ENCODE measurements at places on chromosomes 6 and 20.

DNA sequence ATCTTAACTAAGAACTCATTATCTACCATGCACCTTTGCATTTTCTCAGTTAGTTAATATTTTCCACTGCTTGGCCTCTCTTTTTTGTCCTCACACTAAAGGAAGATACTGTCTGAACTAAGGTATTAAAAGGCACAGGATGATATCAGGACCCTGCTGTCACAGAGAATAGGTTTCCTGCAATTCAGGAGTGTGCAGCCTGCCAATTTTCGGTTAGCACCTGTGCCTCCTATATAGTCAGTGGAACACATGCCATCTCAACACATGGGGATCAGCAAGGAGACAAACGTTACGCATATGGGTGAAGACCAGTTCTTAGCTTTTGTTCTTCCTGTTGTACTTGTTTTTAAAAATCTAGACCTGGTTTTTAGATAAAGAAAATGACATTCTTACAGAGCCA is 71.0 kb downstream of the FUT9 start:
- no peak for DNase-seq

DNA sequence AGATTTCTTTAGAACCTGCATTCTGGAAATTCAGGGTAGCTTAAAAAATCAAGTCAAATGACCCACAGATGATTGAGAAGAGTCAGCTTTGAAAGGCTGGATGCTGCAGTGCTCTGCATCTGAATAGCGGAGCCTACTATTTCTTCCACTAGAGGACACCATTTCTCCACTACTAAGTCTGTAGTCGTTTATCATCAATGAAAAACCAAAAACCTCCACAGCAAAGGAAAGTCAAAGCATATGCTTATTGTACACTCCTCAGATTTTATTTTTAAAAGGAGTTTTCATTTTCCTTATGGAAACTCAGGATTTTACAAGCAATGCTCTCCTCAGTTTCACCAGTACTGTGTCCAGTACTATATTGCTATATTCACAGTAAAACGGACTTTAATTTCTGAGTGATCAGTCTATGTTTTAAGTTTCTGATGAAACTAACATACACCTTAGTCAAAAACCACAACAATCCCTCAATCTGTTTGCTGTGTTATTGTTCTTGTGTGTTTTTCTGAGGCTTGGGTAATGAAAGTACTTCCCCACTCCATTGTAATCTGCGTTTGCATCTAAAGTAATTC is 50.5 kb upstream of the ENPP5 start:
- no peak for DNase-seq

GRCh38 chr20:32536851-32537656 is 48.1 kb downstream of the NOL4L start:
- DNase-seq, result no peak

DNA sequence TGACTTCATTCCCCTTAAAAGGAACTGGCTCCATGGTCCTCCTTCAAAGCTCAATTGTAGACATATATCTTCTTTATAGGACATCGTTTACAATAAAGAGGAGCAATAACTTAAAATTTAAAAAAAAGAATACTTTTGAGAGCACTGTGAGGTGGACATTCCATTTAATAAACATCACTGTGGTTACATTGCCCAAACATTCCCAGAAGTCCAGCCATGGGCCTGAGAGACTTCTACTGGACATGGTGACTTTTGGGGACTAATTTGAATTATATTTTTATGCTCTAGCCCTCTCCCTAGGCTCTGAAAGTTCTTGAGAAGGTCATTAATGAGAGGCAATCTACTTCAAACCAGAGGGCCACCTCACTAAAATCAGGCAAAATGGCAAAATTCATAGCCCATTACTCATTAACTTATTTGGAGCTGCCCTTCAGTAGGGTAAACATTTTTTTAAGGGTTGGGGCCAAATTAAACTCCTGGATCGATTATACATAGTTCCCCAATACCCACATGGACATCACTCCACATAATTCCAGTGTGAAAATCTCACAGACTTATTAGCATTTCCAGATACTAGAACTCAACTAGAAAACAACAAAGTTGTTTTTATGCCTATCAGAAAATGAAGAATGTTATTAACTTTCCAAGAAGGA is 17.1 kb downstream of the ISM1 start:
- no peak for DNase-seq

DNA sequence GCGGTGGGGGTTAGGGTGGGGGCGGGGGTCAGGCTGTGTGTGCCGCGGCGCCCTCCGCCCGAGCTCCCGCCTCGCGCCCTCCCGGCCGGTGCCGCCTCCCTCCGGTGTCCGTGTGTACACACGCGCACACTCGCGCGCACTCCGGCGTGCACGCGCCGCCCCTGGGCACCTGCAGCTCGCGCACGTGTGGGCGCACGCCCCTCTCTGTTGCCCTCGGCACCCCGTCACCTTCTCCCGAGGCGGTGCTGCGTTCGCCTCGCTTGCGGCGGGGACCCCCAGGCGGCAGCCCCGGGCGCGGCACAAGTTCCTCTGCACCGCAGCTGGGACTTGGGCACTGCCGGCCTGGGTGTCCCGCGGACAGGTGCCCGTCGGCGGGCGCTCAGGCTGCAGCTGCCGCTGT is 525 bp downstream of the MACROD2 start:
- DNase-seq, result no peak

DNA sequence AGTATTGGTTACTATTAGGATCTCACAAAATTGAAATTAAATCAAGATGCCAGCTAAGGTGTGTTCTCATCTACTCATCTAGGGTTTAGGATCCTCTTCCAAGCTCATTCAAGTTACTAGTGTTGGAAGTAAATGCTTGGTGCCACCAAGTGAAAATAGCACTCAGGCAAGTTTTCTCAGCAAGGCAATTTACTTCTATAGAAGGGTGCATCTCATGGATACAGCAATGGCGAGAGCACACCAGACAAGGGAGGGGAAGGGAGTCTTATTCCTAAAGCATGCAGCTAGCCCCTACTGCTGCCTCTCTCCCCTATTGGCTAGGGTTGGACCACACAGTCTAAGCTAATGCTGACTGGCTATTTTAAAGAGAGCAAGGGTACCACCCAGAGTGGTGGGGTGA is 23.0 kb upstream of the FAM8A1 start:
- no peak for DNase-seq

DNA sequence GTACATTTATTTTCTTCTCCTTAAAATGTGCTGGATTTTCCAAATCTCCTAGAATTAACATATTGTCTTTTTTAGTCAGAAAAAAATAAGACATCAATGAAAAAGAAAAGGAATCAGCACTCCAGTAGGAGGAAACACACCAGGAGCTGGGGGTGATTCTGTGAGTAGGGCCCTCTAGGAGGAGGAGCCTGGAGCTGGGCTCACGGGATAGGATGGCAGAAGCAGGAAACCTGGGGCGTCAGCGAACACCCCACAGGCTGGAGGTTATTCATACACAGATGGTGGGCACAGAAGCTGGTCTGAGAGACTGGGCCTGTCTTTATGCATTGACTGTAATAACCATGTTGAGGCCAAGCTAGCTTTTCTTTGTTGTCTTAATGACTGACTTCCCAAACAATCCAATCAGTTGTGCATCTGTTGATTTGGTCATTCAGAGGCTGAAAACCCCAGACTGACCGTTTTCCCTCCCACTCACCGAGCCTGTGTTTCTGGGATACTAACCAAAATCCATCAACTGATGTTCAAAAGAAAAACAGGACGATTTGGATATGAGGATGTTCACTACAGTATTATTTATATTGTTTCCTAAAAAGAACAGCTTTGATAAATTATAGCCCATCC is 53.1 kb downstream of the CPNE5 start:
- DNase-seq, result no peak

- no peak for DNase-seq
Measured at GRCh38 chr20:2729791-2730190, 37.2 kb downstream of the EBF4 start.

GRCh38 chr6:66995669-66996068 is 1288.6 kb upstream of the EYS start:
- no peak for DNase-seq

- no peak for DNase-seq
Measured at GRCh38 chr20:35942243-35942642, 12.1 kb downstream of the SCAND1 start.
